T-helper 1 cell (primary cell): ENCODE measurements at places on chromosomes 2 and 18.

DNA sequence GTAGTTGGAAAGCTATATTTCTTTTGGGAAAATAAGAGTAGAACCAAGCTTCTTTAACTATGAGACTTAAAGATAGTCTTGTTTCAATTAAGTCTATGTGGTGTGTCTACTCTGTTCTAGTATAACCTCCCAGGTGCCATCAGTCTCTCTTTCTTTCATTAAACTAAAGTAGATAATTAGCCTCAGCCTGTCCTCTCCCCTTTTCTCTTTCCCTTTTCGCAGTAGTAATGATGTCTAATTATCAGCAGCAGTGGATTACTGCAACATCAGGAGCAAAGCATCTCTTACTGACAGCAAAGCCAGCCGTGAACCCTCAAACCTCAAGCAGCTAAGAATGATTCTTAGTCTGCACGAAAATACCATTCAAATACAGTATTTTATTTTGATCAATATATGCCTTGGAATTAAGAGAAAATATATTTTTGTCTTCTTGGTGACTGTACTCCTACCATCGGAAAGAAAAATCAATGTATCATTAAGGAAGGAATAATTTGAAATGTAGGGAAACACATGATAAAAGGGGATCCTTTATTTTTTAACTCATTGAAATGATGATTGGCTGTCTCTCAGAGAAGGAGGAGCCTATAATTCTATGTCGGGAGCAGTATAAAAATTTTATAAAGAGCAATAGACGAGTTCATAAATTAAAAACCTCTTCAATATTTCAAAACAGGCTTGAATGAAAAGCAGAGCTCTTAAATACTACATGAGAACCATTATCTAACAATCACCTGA, 4.5 kb downstream of the NOL4 start:
- DNase-seq, result no peak

DNA sequence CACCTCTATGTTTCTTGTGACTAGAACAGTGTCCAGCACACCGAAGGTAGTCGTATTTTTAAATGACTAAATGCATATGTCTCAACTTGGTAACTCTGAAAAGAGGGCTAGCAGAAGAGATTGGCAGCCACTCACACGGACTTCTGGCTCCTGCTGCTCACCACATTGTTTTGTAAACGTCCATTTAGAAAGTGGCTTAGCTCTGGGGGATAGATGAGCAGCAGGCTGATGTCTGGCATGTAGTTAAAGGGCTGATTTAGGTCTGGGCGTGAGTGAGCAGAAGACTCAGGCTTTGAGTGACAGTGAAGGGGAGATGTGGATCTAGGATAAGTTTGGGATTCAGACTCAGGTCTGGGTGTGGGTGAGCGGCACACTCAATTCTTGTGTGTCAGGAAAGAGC, 372.9 kb upstream of the HS6ST1 start:
- DNase-seq, result no peak

DNA sequence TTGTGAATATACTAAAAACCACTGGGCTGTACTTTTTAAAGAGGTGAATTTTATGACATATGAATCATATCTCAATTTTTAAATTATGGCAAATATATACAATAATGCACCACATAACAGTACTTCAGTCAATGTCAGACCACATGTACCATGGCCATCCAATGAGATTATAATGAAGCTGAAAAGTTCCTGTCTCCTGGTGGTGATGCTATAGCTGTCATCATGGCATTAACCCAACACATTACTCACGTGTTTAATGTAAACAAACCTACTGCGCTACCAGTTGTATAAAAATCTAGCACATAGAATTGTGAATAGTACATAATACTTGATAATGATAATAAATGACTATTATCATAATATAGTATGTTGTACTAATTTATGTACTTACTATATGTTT, 77.6 kb upstream of the ID2 start:
- no peak for DNase-seq

GRCh38 chr2:2831633-2832032, 500.6 kb upstream of the MYT1L start:
- no peak for DNase-seq

GRCh38 chr2:8456151-8457091, 225.4 kb upstream of the ID2 start:
- peak; percentile 37 for DNase-seq

GRCh38 chr2:191688934-191689695, 11.2 kb downstream of the NABP1 start:
- DNase-seq, result no peak

DNA sequence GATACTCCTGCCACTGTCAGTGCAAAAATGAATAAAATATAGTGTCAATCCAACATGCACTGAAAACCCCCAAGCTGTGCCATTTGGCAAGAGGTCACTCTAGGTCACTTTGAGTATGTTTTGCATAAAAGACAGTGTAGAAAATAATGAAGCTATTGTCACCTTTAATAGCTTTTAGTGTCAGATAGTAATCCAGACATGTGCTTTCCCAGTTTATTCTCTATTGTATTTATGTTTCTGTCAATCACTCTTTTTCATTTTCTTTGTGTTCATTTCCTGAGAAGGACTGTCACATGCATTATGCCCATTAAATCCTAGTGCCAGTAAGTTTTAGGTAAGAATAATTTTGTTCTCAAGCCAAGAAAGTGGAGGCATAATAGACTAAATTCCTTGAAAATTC, 1073.9 kb upstream of the CDH2 start:
- DNase-seq, result no peak

DNA sequence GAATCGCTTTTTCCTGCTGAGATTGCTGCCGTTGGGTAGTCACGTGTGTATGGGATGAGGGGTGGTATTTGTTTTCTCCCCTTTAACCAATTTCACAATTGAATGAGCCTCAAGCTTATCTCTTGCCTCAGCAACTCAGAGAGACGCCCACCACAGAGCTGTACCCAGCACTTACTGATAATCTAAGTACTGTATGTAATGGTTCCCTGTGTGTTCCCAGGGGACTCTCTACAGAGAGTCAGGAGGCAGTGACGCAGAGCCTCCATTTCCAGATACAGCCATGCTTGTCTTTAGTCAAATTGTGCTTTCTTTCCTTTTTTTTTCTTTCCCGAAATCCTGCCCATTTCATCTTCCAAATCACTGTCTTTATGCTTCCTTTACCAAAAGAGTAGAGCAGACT, 1102.1 kb upstream of the KLHL29 start:
- DNase-seq, result no peak

- no peak for DNase-seq
Measured at GRCh38 chr2:8779795-8780671, 57.4 kb downstream of the KIDINS220 start.

GRCh38 chr2:129769185-129769991, 210.1 kb upstream of the RAB6C start:
- no peak for DNase-seq

GRCh38 chr2:241218131-241219029, 29.9 kb downstream of the ANO7 start:
- DNase-seq, result no peak

DNA sequence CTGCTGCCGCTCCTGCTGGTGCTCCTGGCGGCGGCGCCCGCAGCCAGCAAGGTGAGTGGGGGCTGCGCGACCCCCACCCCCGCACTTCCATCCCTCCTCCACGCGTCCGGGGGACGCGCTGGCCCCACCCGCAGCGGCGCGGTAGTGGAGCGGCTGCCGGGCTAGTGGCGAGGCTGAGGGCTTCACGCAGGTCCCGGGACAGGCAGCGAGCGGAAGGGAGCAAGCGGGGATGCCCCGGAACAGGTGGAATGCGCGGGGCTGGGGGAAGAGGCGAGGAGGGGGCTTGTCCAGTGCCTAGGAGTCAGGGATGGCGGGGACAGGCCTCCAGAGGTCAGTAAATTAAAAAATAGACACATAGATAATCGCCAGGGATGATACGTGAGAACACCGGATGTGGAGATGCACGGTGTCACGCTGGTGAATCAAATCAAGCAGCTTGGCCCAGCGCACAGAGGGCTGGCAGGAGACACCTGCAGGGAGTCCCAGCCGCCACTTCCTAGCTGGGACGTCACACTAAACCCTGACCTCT, 403 bp downstream of the COL4A3 start:
- DNase-seq, result no peak

GRCh38 chr18:77102259-77103040, 30.1 kb downstream of the MBP start:
- DNase-seq, result no peak

- DNase-seq, result no peak
Measured at GRCh38 chr2:201638326-201638725, 5.0 kb downstream of the TMEM237 start.

- no peak for DNase-seq
Measured at GRCh38 chr2:37733251-37733650, 61.8 kb upstream of the CDC42EP3 start.

GRCh38 chr2:10949835-10950234, 38.1 kb downstream of the KCNF1 start:
- no peak for DNase-seq

DNA sequence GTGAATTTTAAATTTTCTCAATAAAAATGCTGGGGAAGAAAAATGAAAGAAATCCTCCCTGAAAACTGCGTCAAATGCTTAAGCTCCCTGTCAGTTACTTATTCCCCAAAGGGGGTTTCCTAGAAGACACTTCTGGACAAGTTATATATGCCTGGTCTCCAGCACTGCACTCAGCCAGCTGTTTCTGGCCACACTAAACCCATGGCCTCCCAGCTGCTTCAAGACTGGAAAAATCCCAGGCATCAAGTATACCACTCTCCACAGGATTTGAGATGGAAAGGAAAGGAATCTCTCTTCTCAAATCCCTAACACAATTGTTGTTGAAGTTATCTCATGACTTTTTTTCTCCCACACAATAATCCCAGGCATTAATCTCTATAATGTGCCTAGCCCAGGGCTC, 245.7 kb downstream of the NBAS start:
- DNase-seq, result no peak

GRCh38 chr2:238875471-238876231, 27.8 kb downstream of the TWIST2 start:
- DNase-seq, result no peak

GRCh38 chr2:238434846-238435751, 8.4 kb downstream of the ASB1 start:
- DNase-seq, result no peak

DNA sequence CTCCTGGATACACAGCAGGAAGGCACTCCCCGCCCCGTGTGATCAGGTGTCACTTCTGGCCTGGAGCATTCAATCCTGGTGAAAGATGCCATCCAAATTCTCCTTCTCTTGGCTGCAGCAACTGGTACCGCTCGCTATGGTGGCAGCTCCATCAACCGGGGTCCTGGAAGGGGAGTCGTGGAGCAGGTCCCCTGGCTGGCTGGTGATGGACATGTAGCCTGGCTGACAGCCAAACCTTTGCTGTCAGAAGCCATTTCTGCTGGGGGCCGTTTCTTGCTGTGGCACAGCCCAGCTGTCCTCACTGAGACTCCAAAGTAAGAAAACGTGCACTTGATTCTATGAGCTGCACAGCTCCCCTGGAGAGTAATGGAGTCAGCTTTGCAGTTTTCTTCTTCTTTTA, 7.1 kb upstream of the CYS1 start:
- DNase-seq, result no peak

GRCh38 chr2:15275346-15275745, 285.8 kb downstream of the NBAS start:
- DNase-seq, result no peak

- DNase-seq, result no peak
Measured at GRCh38 chr18:40338284-40338683, 1616.8 kb upstream of the PIK3C3 start.

GRCh38 chr18:67367540-67367939, 149.0 kb downstream of the DSEL start:
- DNase-seq, result no peak

DNA sequence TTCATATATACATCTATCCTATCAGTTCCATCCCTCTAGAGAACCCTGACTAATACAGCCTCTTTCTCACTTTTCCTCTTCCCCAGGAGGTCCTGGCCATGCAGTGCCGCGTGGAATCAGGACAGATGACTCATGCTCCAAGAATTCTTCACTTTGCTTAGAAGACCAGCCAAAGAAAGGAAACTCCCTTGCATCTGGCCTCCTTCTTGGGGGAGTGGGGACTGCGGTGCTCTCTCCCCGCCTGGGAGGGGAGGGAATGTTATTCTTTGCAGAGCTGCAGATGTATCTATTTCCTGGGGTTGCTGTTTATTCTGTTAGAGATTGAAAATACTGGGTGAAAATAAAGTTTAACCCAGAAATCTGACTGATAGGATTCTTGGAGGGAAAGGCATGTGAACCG, 111.5 kb upstream of the SH3BP4 start:
- no peak for DNase-seq

- no peak for DNase-seq
Measured at GRCh38 chr2:193462411-193462810, 1267.7 kb upstream of the TMEFF2 start.

- DNase-seq, result no peak
Measured at GRCh38 chr2:77228391-77228790, 293.8 kb downstream of the LRRTM4 start.

DNA sequence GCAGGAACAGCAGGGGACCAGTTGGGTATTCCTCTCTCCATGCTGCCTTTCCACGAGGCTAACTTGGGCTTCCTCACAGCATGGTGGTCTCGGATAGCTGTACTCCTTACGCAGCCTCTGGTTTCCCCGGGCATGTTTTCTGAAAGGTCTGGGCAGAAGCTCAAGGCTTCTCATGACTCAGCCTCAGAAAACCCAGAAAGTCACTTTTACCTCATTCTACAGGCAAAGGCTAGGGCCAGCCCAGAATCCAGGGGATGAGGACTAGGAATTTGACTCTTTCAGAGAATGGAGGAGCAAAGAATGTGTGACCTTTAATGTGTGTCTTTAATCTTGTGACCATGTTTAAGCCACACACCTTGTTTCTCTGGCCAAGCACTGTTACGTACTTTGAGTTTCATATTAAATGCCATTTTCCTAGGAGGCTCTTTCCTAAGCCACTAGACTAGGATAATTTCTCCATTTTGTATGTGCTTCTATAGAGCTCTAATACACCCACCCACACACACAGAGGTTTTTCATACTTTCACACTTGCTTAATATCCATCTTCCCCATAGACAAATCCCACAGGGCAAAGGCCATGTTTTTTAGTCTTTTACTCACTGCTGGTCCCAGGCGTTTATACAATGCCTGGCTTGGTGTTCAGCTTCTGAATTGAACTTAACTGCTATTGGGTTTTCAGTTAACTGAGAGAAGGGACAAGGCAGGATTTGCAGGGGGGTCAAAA, 77.3 kb downstream of the LONRF2 start:
- no peak for DNase-seq
